IMR-90 (cell line): ENCODE measurements at places on chromosomes 5 and 9. TPM values are rescaled to one million over a fixed set of nuclear protein-coding genes. Genes with fewer than 3 reads are reported as not detected.

PCAT7 gene
- polyA plus RNA-seq: not detected in 2 replicates

GARNL3 gene
- 1.9 and 2.2 TPM in 2 replicates for polyA plus RNA-seq

FIBCD1 gene
- 10.1 and 12.2 TPM in 2 replicates for polyA plus RNA-seq

DNA sequence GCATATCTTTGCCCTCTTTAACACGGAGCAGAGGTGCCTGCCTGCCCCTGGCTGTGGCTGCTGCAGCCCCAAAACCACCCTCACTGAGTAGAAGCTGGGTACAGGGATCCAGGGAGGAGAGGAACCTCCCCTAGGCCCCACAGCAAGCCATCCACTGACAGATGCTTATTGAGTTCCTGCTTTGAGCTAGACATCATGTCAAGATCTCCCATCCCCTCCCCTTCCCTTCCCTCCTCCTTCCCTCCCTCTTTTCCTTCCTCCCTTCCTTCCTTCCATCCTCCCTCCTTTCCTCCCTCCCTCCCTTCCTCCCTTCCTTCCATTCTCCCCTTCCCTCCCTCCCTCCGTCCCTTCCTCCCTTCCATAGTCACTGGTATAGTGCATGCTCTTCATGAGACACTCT is 29.3 kb downstream of the GOLGA2 start:
- peak overlapping the region; percentile 12; the same call in 1 of the 2 replicates for H3K27ac ChIP-seq
- peaks cover 26% of the 10 kb centered on the region for H3K4me1 ChIP-seq
- no peak for DNase-seq
- no peaks in the 10 kb centered on the region for H3K36me3 ChIP-seq

GRCh38 chr9:71571186-71571585 is 197.1 kb downstream of the CEMIP2 start:
- H3K36me3 ChIP-seq: no peaks in the 10 kb centered on the region
- no peak for DNase-seq
- no peak overlapping the region for H3K4me3 ChIP-seq
- no peaks in the 10 kb centered on the region; the same call in 1 of the 2 replicates for H3K27me3 ChIP-seq

- H3K4me1 ChIP-seq: peaks cover 2% of the 10 kb centered on the region; the same call in 1 of the 2 replicates
- H3K27me3 ChIP-seq: no peaks in the 10 kb centered on the region
- H3K4me3 ChIP-seq: no peak overlapping the region
- no peak overlapping the region for H3K27ac ChIP-seq
These were observed 238.1 kb downstream of the ROR2 start for GRCh38 chr9:91711755-91712601.

GRCh38 chr9:2913026-2913425 is 69.1 kb upstream of the PUM3 start:
- no peak for DNase-seq
- no peak overlapping the region for H3K27ac ChIP-seq
- H3K27me3 ChIP-seq: no peaks in the 10 kb centered on the region
- H3K4me1 ChIP-seq: no peaks in the 10 kb centered on the region
- H3K4me3 ChIP-seq: no peak overlapping the region
- H3K36me3 ChIP-seq: no peaks in the 10 kb centered on the region
